ENCODE measurements at places on chromosomes 16 and 17.

DNA sequence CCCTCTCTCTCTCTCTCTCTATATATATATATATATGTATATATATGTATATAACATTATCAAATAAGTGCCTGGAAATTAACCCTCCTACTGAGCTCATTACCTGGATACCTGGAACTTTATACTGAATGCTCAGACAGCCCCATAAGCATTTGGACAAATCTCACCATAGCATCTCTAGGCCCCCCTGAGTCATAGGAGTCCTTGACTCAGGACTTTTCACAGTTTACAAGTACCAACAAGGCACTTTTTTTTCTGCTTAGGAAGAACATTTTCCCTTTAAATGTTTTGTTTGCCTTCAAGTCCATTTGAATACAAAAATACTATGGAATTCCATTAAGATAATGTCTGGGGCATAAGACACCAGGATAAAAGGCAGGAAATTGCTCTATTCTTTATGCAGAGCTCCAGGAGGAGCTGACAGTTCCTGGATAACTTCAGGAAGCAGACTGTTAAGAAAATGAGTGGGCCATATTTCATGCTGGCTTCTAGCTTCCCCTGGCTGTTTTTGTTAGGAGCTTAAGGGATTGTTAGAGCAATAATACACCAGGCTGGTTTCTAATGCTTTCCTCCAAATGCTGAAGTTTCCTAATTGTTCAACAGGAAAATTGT lies 171.7 kb upstream of the ASIC2 start:
- DNase-seq = no peak

DNA sequence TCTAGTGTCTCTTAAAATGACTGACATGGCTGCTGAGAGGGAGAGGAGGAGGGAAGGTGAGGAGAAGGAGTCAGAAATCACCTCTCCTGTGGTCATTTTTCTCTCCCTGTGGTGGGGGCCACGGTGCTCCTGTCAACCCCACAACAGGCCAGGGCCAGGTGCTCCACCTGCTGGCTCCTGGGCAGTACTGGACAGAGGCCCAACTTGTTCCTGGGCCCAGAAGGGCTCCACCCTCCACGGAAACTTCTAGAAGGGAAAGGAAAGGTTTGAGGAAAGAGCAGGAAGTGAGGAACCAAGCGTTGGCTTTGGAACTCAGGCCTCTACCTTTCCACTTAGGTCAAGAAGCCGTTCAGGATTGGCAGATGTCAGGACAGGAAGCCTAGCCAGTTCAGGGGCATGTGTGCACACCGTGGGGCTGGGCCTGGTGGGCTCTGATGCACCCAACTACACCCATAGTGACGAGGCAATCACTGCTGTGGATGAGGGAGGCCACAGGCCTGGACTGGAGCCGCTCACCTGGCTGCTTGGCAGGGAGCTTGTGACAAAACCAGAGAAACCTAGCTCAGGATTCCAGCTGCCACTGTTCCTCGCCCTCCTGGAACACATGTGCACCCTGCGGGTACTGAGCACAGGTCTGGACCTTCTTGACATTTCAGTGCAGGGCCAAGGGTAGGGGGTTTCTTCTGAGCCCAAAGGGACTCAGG lies 36.1 kb downstream of the WNT3 start:
- no peak for DNase-seq

GRCh38 chr17:76039121-76039520 lies 12.0 kb upstream of the EVPL start:
- no peak for DNase-seq

DNA sequence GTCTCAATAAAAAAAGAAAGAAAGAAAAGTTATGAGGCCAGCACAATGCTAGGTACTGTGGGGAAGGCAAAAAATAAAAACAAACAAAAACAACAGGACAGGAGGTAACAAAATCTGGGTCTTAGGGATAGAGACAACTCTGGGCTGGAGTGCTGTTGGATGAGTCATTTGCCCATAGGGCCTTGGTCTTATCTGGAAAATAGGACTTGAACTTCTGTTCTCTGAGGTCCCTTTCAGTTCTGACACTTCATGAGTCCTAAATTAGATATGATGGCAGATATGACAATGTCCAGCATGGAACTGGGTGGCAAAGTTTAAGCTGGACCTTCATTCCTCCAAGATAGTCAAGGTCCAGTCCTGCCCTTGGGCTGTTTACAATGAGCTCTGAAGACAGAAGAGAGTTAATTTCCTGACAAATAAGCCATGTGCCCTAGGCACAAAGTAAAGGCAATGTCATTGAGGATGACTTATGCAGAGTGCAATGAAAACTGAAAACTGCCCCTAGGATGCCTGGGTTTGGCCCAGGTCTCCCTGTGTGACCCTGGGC lies 8.9 kb upstream of the HDAC5 start:
- DNase-seq = no peak

DNA sequence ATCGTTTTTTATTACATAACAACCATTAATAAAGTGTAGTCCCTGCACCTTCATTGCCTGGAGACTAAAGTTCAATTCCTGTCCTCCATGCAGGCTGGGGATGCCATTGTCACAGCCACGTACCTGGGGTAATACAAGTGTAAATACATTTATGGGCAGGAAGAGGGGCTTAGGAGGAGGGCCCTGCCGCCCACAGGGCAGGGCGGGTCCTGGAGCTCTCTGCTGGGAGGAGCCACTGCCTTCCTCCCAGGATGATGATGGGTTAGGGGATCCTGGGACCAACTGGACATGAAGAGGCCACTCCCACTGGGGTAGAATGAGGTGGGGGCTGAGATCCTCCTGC lies 44.1 kb upstream of the SLC38A10 start:
- DNase-seq = no peak

GRCh38 chr17:45789874-45790273 lies 5.8 kb downstream of the CRHR1 start:
- no peak for DNase-seq

DNA sequence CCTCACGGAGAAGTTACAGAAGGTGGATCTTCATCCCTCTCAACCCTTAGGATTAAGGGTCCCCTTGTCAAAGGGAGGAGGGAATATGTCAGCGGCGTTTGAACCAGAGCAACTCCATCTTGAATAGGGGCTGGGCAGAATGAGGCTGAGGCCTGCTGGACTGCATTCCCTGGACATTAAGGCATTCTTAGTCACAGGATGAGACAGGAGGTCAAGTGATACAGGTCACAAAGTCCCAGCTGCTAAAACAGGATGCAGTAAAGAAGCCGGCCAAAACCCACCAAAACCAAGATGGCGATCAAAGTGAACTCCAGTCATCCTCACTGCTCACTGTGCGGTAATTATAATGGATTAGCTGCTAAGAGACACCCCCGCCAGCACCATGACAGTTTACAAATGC lies 36.7 kb downstream of the RBFOX3 start:
- DNase-seq = no peak

DNA sequence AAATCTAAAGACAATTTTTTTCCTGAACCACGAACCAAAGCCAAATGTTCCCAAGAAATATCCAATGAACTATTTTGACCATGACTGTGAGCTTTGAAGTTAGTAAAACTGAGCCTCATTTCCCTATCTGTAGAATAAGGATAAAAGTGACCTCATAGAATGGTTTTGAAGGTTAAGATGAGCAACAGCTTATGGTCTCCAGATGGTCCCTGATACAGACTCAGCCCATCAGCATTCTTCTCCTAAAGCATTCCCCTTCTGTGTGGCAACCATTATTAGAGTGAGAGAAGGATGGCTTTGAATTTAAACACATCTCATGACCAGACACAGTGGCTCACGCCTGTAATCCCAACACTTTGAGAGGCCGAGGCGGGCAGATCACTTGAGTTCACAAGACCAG lies 70.1 kb downstream of the COPRS start:
- no peak for DNase-seq

GRCh38 chr16:53565296-53565863 lies 62.4 kb upstream of the AKTIP start:
- no peak for DNase-seq

DNA sequence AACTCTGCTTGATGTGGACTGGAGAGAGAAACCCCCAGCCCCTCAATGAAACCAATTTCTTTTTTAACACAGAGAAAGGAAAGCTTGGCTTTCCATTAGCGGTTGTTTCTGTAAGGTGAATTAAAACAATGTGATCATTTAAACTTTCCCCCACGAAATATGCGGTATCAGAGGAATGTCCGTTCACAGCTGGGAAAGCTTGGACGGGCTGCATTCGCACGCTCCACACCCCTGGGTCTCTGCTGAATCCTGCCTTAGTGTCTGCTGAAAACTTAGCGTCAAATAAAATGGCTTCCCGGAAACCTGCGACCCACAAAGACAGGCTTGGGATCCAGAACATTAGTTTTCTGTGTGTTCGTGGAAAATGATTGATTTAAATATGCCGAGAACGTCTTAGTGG lies 71.7 kb downstream of the C16orf95 start:
- no peak for DNase-seq

DNA sequence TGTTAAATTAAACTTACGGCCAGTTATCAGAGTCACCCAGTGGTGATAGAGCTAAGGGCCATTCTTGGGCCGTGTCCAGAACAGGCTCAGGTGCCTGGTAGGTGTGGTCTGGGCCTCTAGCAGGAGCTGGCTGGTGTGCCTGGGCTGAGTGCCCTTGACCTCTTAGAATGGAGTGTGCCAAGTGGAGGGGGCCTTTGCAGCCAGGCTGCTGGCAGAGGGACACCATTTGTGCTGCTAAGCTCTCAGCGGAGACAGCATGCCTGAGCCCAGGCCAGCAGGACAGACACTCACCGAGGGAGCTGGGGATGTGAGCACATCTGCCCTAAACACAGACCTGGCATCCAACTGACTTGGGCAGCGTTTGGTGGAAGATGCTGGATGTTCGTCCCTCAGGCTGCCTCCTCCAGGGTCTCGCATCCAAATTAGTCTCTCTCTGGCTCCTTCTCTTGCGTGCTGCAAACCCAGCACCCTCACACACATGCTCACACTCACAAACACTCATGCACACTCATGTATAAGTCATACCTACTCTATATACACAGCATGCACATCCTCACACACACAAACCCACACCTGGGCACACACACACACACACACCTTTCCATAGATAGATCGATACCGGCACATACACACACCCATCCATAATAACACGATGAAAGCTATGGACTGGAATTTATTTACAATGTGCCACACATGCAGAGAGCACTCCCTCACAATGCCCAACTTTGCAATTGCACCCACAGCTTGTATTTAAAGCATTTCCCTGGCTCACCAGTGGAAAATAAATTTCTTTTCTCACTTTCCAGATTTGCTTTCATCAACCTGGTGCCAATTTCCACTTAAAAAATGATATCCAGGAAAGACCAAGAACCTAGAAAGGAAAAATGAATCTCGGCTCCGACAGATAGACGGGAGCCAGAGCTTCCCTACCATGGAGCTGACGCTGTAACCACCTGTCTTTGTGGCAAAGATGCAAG lies 33.6 kb upstream of the CDH5 start:
- DNase-seq = no peak

DNA sequence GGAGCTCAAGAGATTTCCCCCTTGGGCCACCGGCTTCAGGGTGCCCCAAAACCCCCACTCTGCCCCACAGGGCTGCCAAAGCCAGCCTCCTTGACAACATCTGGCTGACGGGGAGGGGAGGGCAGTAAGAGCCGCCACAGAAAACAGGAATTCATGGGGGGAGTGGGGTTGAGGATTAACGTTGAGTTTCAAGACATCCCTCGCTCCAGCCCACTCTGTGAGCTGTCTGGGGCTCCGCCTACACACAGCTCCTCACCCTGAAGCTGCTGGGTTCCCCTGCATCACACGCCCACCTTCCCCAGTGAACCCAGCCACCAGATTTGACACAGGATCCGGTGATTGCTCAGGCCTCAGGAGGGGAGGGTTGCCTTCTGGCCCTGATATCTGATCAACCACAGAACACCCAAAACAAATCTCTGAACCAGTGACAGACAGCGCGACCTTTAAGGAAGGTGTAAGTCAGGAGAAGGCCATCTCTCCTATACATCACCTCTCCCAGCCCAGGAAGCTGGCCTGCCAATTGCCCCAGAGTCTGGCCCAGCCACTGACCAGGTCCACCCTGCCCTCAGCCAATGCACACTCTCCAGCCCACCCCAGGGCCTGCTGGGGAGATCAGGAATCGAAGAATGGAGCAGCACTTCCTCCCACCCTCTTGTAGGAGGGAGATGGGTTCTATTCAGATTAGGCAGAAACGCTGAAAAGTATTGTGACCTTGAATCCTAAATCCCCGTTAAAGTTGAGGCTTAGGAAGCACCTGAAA lies 132.1 kb downstream of the CLEC16A start:
- DNase-seq = no peak

GRCh38 chr17:70169709-70170597 lies 621 bp downstream of the KCNJ2 start:
- DNase-seq = no peak

GRCh38 chr16:10240854-10241613 lies 58.8 kb upstream of the GRIN2A start:
- DNase-seq = no peak

GRCh38 chr17:33500151-33500550 lies 207.1 kb upstream of the ASIC2 start:
- no peak for DNase-seq

DNA sequence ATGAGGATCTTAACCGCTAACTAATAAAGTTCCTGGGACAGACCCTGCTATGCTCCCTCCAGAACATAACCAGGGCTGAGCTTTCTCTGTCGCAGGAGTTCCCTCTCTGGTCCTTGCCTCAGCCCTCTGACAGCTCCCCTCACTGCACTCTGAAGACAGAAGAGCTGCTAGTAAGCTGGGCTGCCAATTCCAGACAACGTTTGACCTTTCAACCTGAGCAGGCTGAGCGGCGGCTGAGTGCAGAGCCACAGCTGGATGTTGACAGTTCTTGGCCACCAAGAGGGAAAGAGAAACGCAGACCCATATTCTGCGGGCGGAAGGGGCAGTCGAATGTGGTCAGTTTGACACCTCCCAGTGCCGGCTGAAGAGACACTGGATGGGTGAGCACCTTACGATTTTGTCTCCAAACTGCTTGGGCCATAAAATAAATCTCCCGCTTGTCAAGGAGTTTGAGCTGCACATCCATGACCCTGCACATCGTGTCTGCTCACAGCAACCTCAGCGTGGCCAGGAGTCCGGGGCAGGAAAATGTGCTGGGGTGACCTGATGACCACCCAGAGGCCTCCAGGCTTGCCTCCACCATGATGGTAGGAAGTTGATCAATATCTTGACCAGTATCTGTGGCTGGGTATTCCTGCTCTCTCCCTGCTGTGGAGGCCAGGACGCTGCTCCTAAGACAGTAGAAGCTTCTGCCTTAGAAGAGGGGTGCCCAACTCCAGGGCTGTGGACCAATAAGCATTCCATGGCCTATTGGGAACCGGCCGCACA lies 209.2 kb downstream of the PARN start:
- no peak for DNase-seq
